Ovary (tissue), 10 donors: ENCODE measurements at places on chromosomes 2 and 18. TPM values are rescaled to one million over a fixed set of nuclear protein-coding genes. Genes with fewer than 3 reads are reported as not detected.
A peak's percentile ranks its signal among the peaks of the same experiment; 100 is the strongest.

- no peak for DNase-seq
Measured at GRCh38 chr18:36304723-36305122, 7.2 kb downstream of the FHOD3 start.

DNA sequence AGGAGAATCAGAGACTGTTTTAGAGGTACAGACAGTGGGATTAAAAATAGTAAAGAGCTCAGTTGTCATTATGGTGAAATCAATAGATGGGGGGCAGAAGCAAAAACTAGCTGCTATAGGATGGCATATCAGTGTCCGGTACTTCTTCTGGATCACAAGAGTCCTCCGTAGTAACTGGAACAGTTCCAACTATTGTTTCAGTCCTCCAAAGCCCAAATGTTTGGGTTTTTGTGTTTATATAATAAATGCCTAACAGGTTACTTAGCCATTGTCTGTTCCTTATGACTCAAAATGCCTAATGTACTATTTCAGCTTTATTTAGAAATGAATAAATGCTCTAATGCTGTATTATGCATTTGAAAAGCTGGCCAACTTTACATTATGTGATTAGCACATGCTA is 401.2 kb downstream of the PTH2R start:
- no peak for DNase-seq

DNA sequence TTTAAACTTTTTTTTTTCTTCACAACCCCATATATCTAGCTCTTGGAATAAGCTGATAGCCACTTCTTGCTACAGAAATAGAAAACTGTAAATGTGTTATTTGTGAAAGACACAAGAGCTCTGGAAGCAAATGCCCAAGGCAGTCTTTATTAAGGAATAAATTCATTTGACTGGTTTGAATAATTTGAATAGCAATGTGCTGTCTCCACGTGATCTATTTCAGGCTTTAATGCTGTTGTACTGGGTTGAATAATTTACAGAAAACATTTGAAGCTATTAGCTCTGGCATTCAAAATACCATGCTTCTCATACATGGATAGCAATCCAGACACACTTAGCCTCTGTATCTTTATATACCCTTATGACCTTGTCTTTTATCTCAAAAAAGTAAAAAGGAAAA is 366.7 kb upstream of the KCNJ3 start:
- no peak for DNase-seq

DNA sequence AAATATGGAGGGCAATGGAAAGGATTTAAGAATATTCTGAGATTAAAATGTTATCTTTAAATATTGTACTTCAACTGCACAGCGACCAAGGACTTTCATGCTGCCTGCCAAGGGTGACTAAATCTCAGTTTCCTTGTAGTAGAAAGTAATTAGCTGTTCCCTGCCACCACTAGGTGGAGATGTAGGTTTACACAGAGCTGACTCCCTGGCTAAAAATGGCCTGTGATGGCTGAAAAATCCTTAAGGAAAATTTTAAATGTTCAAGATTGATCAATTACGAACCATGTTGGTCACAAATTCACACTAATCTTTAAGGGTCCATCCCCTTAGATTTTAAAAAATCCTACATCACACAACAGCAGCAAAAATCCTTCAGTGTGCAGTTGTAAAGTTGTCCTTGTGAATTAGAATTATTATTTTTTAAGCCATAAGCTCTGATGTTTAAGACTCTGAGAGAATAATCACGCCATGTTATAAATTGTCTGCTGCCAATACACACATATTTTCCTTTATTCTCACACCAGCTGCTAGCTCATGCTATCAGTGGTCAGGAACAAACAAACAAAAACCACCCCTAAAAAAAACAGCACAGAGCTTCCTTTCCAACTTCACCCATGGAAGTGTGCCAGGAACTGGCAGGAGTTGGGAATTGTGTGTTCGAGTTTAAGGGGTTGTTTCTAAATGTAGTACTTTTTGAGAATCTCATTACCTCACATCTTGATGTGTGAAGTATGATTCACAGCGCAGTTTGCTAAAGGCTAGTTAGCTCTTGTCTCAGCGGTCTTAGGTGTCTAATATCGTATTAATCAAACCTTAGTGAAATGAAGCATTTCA is 399.8 kb downstream of the TMEM182 start:
- DNase-seq, result no peak

- no peak for DNase-seq
Measured at GRCh38 chr2:27025861-27026851, 6.6 kb upstream of the TMEM214 start.

GRCh38 chr18:79611040-79611681 is 68.4 kb upstream of the CTDP1 start:
- DNase-seq, result peak; percentile 70

GRCh38 chr2:39506215-39506614 is 69.1 kb upstream of the MAP4K3 start:
- no peak for DNase-seq

- DNase-seq, result no peak
Measured at GRCh38 chr2:132583666-132584360, 86.2 kb downstream of the LYPD1 start.

- DNase-seq, result no peak
Measured at GRCh38 chr2:58473165-58473564, 232.0 kb upstream of the FANCL start.

DNA sequence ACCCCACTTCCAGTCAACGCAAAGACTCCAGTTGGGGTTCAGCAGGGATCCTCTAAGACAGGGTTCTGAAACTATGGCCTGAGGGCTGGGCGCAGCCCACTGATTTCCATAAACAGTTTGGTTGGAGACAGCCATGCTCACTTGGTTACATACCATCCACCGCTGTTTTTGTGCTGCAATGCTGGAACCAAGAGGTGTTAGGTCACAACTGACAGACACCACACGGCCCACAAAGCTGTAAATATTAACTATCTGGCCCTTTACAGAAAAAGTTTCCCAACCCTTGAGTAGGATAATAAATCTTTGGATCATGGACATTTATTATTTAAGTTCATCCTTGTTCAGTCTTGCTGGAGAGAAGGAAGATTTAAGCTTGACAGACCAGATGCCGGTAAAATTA is 8.4 kb upstream of the CD226 start:
- no peak for DNase-seq

GRCh38 chr2:235766278-235766677 is 272.4 kb downstream of the AGAP1 start:
- DNase-seq, result peak; percentile 45

DNA sequence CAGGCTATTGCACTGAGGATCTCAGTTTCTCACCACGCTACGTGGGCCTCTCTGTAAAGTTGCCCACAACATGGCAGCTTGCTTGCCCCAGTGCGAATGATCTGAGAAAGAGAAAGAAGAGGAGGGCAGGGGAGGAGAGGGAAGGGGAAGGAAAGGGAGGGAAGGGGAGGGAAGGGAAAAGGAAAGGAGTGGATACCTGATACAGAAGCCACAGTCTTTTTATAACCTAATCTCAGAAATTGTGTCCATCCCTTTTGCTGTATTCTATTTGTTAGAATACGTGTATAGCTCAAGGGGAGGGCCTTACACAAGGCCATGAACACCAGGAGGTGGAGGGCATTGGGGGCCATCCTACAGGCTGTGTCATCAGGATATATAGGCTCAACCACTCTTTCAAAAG is 78.3 kb upstream of the PPP1CB start:
- DNase-seq, result no peak

- peak; percentile 51 for DNase-seq
Measured at GRCh38 chr2:24050041-24050979, 769 bp downstream of the FKBP1B start.

GRCh38 chr2:197913084-197913483 is 108.7 kb downstream of the PLCL1 start:
- DNase-seq, result no peak

DNA sequence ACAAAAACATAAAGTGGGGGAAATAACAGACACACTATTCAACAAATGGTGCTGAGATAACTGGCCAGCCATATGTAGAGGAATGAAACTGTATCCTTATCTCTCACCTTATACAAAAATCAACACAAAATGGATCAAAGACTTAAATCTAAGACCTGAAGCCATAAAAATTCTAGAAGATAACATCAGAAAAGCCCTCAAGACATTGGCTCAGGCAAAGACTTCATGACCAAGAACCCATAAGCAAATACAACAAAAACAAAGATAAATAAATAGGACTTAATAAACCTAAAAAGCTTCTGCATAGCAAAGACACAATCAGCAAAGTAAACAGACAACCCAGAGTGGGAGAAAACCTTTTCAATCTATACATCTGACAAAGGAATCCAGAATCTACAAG is 278.9 kb downstream of the PIK3C3 start:
- no peak for DNase-seq

DNA sequence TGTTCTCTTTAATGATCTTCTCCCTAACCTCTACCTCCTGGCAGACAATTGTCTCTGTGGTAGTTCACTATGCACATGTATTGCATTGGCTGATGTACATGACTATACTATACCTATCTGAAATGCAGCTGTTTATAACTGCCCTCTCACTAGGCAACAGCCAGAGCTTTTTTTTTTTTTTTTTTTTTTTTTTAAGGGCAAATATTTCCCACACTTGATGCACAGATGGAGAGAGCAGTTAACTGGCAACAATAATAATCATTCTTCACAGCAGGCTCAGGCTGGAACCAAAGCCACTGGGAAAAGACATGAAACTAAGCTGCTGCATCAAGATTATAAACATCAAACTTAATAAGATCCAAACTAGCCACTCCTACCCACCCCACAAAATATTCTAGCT is 707.7 kb downstream of the LRP1B start:
- no peak for DNase-seq

GRCh38 chr18:58863539-58864145 is 1.0 kb upstream of the ZNF532 start:
- DNase-seq, result peak; percentile 59

DNA sequence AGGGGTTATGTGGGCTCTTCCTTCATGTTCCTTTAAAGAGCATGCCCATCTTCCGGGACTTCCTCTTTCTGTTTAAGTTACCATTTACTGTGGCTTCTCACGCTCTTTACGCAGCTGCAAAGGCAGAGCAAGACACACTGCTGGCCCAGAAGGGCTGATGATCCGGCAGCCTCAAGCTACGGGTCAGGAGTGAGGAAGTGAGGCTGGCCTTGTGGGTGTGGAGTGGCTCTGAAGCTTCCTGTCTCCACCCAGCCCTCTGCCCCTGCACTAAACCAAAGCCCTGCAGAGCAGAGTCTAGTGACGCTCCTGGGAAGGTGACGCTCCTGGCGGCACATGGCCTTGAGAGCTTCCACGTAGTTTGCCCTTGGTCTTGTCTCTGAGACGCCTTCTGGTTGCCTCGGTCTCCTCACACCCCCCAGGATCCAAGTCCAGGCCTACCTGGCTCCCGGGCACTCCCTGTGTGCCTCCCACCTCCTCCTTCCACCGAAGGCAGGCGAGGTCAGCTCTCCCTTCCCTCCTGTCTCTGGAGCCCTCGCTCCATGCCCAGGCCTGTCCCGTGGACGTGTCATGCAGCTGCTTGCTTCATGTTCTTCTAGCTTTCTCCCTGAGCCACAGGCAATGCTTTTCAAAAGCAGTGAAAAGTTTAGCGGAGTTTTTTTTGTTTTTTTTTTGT is 50.3 kb downstream of the ARL4C start:
- no peak for DNase-seq

DNA sequence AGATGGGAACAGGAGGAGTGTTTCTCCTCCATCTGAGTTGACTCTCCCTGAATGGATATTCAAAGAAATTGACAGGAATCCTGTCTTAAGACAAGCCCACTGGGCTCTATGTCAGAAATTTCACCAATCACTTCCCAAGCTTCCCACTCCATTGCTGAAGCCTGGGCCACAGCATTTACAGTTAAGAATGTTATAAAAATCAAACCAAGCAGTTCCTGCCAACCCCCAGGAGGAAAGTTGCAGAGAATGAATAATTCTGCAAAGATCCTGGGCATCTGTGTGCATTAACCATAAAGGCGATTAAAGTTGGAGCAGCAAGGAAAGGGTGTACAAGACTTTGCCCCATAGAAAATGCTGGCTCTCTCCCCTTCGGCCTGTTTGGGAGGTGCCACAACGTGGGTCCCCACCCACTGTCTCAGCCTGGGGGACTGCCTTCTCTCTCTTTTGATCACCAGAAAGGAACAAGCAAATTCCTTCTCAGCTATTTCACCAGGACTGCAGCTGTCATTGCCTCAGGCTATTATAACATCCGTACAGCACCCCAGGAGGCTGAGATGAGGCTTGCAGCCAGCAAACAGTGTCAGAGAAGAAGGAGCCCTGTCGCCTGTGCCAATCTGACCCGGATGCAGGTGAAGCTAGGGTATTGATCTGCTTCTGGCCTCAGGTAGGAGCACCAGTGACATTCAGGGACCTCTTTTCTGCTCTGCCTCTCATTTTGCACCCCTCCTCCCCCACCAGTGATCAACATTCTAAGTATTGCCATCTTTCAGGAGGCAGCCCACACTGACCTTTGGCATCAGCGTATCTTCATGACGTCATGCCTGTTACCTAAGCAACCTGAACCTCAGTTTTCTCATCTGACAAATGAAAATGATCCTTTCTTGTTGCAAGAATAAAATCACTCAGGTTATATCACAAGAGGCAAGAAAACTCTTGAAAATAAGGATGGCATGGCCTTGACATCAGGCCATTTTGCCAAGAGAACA is 219.0 kb downstream of the SH3BP4 start:
- no peak for DNase-seq

- DNase-seq, result no peak
Measured at GRCh38 chr18:434410-434809, 66.1 kb downstream of the COLEC12 start.

Gene GLB1L
- total RNA-seq, result 20.3 TPM

Gene NEU2
- not detected for total RNA-seq

Gene GLI2
- total RNA-seq, result 34.1 TPM

Gene SERPINB12
- total RNA-seq, result not detected

Gene CCDC68
- 23.4 TPM for total RNA-seq

Gene WDCP
- 13.2 TPM for total RNA-seq

Gene EPB41L5
- total RNA-seq, result 39.5 TPM

Gene CXCR4
- total RNA-seq, result 9.1 TPM

Gene ACVR1C
- 1.3 TPM for total RNA-seq

Gene INO80C
- total RNA-seq, result 1.8 TPM

Gene TIA1
- 137 TPM for total RNA-seq

Gene AFF3
- total RNA-seq, result 25.7 TPM
